T-helper 9 cell (primary cell): ENCODE measurements at places on chromosomes 11 and 22.
A peak's percentile ranks its signal among the peaks of the same experiment; 100 is the strongest.

- DNase-seq = peak; percentile 65
Measured at GRCh38 chr11:134275534-134276395, at the start of gene GLB1L3. GLB1L3 (plus strand) TSS chr11:134276379; CDS start chr11:134276741, 362 bp downstream.

- DNase-seq = no peak
Measured at GRCh38 chr11:61054927-61055562, 47.2 kb upstream of the CD5 start.

DNA sequence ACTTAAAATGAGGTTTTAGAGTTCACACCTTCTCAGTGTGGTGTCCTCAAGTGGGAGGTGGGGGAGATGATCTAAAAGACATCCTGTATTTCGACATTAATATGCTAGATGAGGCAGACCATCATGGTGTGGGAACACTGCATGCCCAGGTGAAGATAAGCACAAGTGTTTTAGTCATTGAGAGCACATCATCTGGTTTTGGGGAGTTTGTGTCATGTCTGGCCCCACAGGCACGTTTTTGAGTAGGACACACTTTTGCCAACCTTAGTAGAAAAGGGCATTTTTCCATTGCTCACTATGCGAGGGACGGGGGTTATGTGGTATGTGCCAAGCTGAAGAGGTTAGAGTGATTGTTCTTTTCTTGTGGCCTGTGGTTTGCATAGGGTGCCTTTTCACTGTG, 189.3 kb downstream of the DBX1 start:
- no peak for DNase-seq

GRCh38 chr22:18984564-18984963, 48.5 kb upstream of the PRODH start:
- no peak for DNase-seq

DNA sequence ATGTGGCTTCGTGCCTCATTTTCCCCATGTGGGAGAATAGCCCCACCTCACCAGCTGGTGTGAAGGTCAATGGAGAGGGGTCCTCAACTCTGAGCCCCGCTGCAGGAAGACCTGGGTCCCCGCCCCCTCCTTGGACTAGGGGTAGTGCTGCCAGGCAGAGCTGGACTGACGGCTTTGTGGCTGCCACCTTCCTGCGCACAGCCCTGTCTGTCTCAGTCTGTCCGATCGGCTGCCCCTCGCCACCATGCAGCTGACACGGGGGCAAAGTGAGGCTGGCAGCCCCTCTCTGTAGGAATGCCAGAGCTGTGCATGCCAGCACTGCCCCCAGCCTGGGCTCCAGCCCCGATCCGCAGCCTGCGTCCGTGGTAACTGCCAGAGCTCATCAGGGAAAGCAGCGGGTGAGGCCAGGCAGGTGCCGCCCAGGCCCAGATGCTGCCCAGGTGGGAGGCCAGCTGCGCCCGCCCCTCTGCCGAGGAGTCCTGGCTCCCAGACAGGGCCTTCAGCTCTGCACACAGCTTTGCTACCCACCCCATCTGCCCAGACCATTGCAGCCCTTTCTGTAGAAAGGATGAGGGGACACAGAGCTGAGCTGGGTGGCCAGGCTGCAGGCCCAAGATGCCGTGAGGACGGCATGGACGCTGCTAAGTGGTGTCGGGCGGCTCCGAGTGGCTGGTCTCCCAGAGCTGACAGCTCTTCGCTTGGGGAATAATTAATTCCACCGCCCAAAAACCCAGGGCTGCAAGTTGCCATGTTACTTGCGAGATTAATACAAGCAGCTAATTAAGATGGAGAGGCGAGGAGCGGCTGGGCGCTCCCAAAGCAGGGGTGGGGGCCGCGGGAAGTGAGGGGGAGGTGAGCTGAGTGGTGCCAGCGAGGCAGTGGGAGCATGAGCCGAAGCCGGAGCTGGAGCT, 19.5 kb upstream of the FLRT1 start:
- no peak for DNase-seq

- no peak for DNase-seq
Measured at GRCh38 chr11:58796333-58796732, 48.2 kb downstream of the GLYATL2 start.

- no peak for DNase-seq
Measured at GRCh38 chr11:122977470-122978298, 4.0 kb downstream of the BSX start.

- DNase-seq = no peak
Measured at GRCh38 chr11:68358416-68358815, 46.0 kb downstream of the LRP5 start.

GRCh38 chr11:9136741-9137140, 45.3 kb upstream of the SCUBE2 start:
- no peak for DNase-seq

GRCh38 chr11:78504181-78504580, 70.5 kb downstream of the NARS2 start:
- no peak for DNase-seq

GRCh38 chr22:23751441-23751996, 607 bp upstream of the ZNF70 start:
- DNase-seq = no peak

DNA sequence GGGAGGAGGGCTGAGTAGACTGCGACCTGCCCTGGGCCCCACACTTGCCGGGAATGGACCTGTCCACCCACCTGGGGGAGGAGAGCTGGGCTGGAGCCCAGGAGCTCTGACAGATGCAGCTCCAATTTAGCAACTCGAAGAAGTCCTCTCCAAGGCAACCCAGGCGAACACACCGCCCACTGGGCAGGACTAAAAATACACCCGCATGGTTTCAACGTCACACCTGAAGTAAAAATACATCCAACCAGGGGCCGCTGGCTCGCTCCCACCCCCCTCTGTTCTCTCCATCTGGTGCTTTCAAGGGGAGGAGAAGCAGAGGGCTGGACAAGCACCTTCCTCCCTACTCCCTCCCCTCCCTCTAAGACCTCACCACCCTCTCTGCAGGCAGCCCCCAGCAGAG, 119.9 kb downstream of the FEZ1 start:
- DNase-seq = no peak

- no peak for DNase-seq
Measured at GRCh38 chr11:113417428-113417827, 29.8 kb downstream of the ANKK1 start.

DNA sequence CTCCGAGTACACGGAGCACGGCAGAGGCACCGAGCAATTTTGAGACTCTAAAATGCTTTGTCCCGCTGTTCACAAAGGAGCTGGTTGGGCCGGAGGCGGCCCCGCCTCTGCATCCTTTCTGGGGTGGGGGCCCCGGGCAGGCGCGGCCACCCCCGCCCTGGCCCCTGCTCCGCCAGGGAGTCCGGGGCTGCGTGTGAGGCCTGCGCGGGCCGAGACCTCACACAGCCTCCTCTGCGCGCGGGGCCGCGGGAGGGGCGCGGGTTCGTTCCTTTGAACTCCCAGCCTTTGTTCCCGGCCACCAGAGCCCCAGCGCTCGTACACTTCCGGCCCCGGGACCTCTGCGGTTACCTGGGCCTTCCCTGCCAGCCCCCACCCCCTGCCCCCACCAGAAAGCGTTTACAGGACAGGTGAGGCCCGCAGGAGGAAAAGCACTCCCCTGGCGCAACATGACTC, 1.6 kb downstream of the FGF19 start:
- DNase-seq = no peak

- DNase-seq = no peak
Measured at GRCh38 chr11:71075871-71076420, 176.4 kb downstream of the SHANK2 start.

DNA sequence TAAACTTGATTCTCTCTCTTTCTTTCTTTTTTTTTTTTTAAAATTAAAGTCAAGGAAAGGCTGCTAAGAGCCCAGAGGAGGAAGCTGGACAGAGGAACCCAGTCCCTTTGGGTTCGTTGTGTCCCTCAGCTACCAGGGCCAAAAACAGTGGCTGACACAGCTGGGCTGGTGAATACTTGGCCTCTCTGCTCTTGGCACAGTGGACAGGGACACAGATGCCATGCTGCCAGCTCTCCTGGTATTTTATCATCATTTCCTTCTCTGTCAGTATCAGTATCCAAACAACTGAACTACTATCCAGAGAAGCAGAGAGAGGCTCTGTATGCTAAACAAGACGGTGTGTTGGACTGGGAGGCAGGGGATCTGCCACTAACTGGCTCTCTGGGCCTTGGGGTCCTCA, 123.7 kb upstream of the CCDC90B start:
- no peak for DNase-seq

DNA sequence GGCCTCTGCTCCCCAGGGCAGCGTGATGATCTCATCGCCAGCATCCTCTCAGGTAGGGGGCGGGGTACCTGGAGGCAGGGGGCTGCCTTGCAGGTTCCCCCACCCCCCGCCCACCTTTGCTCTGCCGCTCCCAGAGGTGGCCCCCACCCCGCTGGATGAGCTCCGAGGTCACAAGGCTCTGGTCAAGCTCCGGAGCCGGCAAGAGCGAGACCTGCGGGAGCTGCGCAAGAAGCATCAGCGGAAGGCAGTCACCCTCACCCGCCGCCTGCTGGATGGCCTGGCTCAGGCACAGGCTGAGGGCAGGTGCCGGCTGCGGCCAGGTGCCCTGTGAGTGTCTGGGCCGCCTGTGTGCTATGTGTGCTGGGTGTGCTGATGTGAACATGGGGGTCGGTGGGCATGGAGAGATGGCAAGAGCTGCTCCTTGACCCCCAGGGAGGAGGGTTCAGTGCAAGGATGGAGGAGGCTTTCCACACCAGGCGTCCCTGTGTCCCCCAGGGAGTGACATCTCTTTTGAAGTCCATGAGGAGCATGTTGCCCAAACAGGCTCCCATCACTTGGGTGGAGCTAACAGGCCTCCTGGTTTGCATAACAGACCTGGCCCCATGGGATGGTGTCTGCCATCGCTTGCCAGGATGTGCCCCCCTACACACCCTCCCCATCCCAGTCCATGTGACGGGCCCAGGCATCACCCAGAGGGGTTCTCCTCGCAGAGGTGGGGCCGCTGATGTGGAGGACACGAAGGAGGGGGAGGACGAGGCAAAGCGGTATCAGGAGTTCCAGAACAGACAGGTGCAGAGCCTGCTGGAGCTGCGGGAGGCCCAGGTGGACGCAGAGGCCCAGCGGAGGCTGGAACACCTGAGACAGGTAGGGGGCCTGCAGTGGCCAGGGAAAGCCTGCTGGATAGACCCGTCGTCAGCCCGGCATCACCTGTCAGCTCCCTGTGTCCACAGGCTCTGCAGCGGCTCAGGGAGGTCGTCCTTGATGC, 14.1 kb downstream of the PLCB3 start:
- no peak for DNase-seq

- DNase-seq = no peak
Measured at GRCh38 chr11:2272228-2272945, 2.0 kb upstream of the ASCL2 start.

- DNase-seq = no peak
Measured at GRCh38 chr11:81574301-81574700, 1159.4 kb downstream of the FAM181B start.

- DNase-seq = no peak
Measured at GRCh38 chr22:23457380-23457985, 122.6 kb downstream of the IGLL1 start.

DNA sequence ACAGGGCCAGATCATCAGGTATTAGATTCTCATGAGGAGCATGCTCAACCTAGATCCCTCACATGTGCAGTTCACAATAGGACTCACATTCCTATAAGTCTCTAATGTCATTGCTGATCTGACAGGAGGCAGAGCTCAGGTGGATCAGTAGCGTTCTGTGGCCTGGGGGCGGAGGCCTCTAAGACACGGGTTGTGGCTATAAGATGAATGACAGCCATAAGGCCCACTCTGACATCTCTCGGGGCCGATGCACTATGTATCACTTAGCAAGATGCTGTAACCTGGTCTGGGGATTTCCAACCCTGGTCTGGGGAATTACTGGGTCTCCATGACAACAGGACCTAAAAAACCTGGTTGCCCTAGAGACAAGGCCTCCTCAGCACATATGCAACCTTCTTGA, 932.7 kb downstream of the TBC1D22A start:
- DNase-seq = no peak

DNA sequence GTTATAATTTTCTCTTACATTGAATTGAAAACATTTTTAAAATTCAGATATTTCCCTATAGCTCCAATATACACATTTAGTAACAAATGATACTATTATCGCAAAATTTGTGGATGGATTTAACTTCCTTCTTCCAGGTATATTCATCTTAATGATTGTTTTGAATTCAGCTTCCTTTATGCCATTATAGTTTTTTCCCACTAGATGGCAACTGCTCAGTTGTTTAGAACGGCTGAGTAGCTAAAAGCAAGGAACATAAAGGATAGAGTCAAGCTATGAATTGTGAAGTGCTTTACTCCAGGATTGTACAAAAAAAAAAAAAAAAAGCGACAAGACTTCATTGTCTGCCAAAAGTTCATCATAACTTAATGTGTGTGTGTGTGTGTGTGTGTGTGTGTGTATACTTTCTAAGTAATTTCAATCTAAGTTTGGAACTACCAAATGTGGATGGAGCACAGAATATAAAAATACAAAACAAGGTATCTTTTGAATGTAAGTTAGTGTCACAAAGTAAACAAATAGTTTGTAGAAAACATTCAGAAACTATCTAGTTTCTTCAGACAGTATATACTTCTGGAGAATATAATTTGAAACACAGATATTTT, 846.4 kb downstream of the DLG2 start:
- no peak for DNase-seq

DNA sequence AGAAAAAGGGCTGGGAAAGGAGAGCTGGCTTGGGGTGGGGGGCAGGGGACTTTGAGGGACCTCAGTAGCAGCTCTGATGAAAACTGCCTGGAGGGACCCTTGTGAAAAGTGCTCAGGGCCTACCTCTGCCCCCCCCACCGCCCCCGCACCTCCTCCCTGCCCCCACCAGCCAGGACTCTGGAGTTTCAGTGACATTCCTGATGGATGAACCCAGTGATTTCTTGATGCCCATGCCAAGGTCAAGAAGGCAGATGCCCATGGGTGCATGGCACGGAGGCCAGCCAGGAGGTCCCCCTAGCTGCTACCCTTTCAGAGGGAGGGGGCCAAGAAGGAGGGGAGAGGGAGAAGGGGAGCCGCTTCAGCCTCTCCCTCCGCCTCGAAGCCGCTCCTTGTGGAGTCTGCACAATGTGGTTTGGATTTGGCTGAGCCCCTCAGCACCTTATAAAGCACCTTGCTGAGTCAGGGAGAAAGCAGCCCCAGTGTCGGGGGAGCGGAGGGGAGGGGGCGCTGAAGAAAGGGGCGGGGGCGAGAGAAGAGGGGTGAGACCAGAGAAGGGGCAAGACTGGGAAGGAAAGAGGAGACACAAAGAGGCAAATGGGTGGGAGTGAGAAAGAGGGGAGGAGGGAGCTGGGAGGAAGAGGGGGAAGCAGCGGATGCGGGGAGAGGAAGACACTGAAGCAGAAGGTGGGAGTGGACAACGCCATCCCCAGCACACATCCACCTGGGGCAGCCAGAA, 2.1 kb upstream of the CLCF1 start:
- no peak for DNase-seq
